ENCODE measurements at places on chromosomes 13 and 19.

DNA sequence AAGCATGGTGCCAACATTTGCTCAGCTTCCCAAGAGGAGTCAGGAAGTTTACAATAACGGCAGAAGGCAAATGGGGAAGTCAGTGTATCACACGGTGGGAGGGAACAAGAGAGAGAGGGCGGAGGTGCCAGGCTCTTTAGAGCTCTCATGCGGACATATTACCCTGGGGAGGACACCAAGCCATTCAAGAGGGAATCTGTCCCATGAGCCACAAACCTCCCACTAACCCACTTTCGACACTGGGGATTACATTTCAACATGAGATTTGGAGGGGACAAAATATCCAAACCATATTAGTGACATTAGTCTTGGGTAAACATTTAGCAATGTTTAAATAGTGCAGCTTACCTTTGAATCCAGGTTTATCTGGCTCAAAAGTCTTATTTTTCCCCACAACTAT is 69.9 kb downstream of the SLAIN1 start:
- DNase-seq: no peak

DNA sequence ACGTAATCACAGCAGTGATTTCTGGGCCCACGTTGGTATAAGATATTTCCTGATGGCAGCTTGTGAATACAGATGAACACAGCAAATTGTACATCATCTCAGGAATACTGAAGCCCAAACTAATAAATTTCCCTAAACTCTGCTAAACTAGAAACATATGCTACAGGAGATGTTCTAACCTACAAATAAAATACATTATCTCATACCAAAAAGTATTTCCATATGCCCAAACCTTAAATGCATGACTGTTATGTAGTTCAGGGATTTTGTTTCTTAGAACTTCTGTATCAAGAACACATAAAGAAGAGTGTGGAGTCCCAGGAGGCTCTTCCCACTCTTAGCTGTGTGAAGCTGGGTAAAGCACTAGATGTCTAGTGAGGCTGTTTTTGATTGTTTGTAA is 138.4 kb downstream of the RFC3 start:
- DNase-seq: no peak

DNA sequence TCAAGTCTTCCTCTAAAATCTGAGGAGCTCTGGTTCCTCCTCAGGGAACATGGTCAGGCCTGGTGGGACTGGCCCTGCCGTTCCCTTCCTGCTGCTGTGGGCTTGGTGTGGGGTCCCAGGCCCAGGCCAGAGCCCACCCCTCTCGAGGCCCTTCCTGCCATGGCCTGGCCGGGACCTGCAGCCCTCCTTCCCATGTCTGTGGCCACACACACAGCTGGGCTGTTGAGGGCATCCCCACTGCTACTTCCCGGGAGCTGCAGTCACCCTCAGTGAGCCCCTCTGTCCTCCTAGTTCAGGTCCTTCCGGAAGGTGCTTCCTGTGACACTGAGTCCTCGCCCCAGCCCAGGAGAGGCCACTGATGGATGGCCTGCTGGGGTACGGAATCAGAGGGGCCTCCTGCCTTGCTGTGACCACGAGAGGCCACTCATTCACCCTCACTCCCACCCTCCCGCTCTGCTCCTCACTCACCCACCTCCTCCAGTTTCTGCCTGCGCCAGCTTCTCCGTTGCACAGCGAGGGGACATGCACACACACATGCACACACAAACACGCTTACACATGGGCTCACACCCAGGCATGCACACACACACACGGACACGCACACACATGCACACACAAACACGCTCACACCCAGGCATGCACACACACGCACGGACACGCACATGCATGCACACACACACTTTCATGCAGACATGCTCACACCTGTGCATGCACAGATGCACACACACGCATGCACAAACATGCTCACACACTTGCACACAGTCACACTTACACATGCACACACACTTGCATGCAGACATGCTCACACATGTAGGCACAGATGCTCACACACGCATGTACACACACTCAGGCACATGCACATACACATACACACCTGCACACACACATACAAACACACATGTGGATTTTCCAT is 7.3 kb upstream of the MCF2L start:
- no peak for DNase-seq

- no peak for DNase-seq
These were observed 381.6 kb downstream of the KLF5 start for GRCh38 chr13:73440296-73440895.

GRCh38 chr13:29005763-29006120 is 185.6 kb downstream of the MTUS2 start:
- no peak for DNase-seq

DNA sequence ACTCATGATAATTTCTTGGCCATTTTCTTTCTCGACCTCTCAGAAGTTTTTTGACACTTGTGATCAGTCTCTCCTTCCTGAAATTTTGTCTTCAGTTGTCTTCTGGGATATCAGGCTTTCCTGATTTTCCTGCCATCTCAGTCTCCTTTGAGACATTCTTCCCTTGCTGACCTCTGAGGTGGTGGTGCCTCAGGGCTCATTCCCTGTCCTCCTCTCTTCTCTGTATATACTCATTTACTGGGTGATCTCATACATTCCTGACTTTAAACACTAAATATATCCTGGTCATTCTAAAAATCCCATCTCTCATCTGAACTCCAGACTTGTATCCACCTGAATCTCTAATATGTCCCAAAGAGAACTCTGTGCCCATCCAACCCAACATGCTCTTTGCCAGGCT is 31.3 kb upstream of the STARD13 start:
- no peak for DNase-seq

DNA sequence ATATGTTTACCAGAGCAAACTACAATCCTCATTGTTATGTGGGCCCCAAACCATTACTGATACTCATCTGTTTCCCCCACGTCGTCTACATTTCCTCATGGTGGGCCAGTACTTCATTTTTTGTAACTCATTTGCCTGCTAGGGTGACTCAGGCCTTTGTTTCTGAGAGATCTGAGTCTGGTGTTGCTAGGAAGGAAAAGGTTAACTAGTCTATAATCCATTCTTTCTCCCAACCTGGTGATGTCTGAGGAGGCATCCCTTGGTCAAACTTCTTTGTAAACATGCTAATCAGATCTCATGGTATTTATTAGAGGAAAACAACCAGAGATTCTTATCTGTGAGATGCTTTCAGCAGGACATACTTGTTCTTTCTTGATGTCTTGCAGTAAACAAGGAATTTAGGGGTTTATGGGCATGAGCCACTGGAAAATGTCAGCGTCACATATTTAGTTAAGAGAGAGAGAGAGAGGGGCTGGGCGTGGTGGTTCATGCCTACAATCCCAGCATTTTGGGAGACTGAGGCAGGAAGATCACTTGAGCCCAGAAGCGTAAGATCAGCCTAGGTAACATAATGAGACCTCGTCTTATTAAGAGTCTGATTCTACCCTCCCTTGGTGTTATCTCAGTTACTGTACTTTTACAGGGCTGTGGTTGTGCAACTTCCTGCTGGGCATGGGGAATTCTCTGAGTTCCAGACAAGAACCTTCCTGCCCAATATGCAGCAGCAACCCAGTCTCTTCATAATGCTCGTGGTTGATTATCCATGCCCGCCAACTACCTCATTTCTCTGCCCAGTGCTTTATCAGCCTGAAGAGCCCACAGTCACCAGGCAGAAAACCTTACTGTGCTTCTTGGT is 9.7 kb upstream of the DPRX start:
- DNase-seq: no peak
